ENCODE measurements at places on chromosomes 2 and 18.

GRCh38 chr18:22179174-22179573 lies 9.8 kb downstream of the GATA6 start:
- no peak for DNase-seq

GRCh38 chr18:11745521-11745920 lies 56.5 kb downstream of the GNAL start:
- DNase-seq, result no peak

DNA sequence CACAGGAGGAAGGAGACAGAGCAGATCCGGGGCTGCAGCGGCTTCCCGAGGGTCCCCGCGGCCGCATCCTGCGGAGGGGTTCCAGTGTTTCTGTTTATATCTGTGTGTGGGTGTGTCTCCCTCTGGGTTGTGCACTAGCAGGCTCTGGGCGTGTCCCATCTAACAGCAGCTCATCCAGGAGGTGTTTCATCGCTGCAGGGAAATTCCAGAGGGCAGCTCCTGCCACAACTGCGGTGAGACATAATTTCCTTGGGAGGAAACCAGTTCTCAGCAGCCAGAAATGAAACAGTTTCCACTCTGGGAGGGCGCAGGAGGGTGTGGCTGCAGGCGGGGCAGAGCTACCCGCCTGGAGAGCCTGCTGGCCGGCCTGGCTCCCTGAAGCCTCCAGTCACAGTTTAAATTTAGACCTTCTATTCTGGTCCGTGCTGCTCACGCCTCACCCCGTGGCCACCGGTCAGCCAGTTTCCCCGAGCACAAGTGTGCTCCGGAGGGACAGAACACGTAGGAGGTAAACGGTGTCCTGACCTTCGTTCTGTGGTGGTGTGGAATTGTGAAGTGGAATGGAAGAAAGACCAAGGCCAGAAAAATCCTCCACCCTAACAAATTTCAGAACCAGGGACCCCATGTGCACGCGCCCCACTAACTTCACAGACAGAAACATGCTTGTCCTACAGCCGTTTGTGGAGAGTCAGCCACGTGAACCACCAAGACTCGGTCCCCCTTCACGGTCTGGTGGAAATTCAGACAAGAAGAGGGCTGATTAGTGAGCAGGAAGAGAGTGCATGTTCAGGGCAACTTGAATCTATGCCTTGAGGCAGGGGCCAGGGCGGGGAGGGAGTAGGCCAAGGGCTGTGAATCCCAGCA lies 50.2 kb downstream of the TEX44 start:
- DNase-seq, result peak; percentile 21

- DNase-seq, result no peak
Observed at GRCh38 chr18:36737316-36737715, 91.5 kb downstream of the TPGS2 start.

- DNase-seq, result no peak
Observed at GRCh38 chr18:61901323-61901986, 8.6 kb upstream of the RNF152 start.

DNA sequence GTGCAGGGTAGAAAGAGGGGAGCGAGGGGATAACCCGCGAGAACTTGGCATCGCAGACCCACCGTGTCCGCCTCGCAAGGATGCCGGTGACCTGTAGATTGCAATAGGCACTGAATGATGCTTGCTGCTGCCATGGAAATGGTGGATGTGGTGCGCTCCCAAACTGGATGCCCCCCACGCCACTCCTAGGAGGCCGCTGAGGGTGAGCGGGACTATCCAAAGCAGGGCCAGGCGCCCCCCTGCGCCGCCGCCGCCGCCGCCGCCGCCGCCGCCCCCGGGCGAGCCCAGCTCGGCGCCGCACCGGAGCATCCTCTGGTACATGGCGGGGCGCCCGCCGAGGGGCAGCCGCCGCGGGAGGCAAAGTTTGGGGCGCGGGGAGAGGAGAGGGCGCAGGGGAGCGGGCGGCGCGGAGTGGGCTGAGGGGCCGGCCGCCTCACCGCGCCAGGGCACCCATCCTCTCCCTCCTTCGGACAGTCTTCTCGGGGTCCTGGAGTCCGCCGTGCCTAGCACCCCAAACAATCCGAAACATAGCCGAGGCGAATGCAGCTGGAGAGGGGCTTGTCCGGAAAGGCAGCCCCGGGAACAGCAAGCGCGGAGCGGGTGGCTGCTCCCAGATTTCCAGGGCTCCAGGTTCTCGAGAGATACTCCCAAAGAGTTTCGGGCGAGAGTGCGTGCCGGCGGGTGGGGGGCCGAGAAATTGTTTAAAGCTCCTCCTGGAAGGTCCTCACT lies 685.1 kb downstream of the NRXN1 start:
- no peak for DNase-seq

GRCh38 chr2:52861596-52861995 lies 906.0 kb upstream of the CHAC2 start:
- DNase-seq, result no peak

DNA sequence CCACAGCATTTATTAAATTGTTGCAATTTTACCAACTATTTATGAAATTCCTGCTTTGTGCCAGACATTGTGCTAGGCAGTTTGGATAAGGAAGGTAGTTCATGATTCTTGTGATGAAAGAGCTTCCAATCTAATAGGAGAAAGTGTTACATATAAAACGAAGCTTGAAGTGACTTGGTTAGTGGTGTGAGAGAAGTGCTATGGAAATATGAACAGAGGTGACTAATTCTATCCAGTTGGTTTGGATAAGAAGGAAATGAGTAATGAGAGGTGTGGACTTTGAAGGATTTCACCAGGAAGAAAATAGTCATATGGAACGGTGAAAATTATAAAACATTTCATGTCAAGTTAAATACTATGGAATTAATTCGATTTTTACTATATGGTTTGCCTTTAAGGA lies 48.6 kb downstream of the EML6 start:
- DNase-seq, result no peak

DNA sequence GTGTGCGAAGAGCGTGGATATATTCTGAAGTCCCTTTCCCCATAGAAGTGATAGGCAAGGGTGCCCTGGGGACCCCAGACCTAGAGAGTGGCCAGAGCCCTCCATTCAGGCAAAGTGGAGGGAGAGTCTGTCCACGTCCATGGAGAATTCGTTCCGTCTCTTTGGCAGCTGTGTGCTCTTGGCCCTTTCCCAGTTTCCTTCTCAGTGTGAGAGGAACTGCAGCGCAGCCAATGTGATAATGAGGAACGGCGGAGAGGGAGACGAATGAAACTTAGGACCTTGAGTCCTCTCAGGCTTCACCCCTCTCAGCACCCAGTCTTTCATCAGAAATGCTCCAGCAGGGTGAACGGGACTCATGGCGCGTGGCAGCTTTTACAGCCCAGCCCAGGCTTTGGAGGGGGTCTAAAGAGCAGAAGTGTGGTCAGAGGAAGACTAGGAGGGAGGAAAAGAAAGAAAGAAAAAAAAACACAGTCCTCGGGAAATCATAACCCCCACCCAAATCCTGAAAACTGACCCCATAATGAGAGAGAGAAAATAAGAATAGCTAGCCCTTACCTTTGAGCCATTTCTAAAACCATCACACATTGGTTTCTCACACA lies 95.0 kb upstream of the RIOK3 start:
- no peak for DNase-seq

DNA sequence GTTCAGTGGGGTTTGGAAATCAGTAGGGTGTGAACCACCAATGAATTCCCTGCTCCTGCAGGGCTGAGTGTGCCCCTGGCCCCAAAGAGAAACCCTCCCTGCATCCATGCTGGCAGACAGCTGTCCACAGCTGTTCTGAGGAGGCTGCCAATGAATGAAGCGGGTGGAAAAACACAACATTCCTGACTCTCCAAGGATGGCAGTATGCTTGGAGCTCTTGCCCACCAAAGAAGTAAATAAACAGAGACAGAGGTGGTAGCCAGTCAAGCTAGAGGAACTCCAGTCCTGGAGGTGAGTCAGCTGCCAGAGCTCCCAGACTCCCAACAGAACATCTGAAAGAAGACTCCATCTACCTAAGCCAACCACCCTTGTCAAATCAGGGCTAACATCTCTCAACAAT lies 6.2 kb downstream of the ZBTB7C start:
- no peak for DNase-seq

DNA sequence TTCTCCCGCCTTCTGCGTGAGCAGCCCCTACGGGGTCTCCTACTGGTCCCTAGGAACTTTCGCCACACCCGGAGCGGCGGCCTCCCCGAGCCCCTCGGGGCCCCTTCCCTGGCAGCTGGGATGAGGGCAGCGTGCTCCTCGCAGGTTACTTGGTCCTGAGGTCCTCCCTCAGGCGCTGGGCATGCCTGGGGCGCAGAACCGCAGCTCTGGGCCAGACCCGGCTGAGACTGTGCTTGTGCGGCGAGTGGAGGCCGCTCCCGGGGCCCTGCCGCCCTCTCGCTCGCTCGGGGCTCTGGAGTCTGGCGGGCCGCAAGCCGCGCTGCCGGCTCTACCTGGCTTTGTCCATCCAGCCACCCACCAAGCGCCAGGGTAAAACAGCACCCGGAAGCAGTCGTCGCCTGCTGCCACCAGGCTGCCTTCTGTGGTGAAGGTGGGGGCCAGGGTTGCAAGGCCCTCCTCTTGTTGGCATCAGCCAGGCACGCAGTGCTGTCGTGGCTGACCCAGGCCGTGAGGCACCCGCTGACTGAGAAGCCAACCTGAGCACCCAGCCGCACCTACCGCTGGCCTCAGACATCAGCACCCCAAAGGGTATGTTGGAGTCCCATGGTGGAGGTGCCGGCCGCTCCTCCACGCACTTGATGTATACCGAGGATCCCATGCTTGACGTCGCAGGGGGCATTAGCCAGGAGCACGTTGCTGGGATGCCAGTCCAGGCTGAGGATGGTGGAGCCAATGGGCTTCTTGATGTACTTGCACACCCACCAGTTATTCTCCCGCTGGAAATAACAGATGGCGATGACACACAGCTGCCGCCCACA lies 46.1 kb upstream of the PTH2R start:
- DNase-seq, result no peak

DNA sequence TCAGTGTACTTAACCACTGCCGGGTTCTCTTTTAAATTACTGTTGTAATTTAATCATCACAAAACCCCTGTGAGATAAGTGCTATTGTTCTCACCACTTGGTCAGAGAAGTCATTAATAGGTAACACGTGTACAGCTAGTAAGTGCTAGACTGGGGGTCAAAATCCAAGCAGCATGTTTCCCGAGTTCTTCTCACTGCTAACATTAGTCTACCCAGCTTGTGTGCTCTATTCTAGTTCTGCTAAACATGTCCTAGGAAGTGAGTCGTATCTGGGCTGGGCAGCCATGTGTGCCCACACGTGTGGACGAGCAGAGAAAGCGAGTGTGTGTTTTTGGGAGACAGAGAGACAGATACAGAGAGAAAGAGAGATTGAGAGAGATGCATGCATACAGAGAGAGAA lies 94.1 kb downstream of the BIN1 start:
- DNase-seq, result no peak

GRCh38 chr2:134738141-134738870 lies 19.5 kb upstream of the TMEM163 start:
- no peak for DNase-seq

- no peak for DNase-seq
Observed at GRCh38 chr2:71125506-71126294, 4.3 kb downstream of the MCEE start.

DNA sequence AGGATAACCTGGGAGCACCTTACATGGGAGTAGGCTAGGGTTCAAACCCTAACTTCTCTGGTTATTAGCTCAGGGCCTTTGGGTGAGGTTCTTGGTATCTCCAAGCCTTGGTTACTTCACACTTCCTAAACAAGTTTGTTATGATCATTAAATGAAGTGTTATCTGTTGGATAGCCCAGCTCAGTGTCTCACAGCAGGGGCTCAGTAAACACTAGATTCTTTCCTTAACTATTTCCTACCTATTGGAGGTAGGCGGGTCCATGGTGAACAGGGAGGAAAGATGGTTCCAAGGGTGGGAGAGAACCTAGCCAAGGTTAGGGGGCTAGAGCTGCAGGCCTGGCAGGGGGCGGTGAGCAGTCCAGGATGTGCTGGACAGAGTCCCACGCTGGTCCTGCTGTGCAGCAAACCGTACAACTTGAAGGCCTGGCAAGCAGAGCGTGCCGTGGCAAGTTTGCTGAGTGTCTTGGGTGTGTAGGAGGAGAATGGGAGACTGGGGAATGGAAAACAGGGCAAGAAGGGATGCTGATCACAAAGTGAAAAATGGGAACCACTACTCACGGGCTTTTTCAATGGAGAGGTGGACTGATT lies 259.1 kb downstream of the PRKCE start:
- no peak for DNase-seq

- no peak for DNase-seq
Observed at GRCh38 chr2:227052879-227053278, 111.1 kb downstream of the COL4A4 start.

DNA sequence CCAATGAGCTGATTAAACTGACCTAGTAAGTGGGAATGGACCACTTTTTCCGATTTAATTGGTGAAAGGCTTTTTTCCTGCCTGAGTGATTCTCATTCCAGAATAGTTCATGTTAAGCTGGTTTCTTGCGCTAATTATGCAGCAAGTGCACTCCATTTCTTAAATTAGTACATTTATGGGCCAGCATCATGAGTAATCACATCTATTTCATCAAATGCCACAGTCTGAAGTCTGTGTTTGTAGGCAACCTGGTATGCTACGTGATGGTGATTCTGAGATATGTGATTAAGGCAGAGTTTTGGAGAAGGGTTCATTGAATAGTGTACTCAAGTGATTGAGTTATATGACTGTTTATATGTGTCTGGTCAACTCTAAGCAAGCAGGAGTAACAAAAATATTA lies 128.0 kb upstream of the BOD1L2 start:
- DNase-seq, result no peak

- DNase-seq, result no peak
Observed at GRCh38 chr18:3441290-3441689, 8.7 kb upstream of the TGIF1 start.

- no peak for DNase-seq
Observed at GRCh38 chr2:45616658-45617411, 5.8 kb upstream of the SRBD1 start.

- no peak for DNase-seq
Observed at GRCh38 chr2:165203689-165204559, at the start of gene SCN3A. Gene SCN3A (minus strand): TSS chr2:165204050. CDS start chr2:165176394, 27,656 bp downstream.

GRCh38 chr2:174024524-174025270 lies 59.5 kb upstream of the SP3 start:
- DNase-seq, result no peak

- DNase-seq, result no peak
Observed at GRCh38 chr2:144619760-144620159, 99.8 kb upstream of the ZEB2 start.

DNA sequence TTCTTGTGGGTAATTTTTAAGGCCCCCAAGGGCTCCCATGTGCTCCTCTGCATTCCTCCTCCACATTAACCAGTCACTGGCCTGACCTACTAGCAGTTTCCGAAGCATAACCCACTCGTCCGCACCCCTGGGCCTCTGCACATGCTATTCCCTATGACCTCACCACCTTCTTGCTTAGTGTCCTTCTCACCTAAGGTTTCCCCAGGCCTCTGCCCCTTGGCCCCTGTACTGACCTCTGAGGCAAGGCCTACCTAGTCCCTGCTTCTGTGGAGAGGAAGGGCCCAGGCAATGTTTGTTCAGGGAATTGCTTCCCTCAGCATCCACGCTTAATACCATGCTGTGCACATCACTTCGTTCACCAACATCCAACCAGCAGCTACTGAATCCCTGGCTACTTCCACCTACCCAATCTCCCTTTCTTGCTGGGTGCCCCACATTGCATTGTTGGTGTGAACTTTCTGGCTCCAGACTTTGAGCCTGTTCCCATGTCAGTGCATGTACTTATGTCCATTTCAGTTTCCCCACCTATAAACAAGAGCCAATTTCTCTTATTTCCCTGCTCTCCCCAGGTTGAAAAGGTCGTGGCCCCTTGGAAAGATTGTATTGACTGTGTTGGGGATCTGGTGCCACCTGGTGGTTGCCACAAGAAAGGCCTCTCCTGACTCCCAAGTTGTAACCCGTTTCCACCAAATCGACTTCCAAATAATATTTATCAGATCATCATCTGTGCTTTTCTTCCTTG lies 19.2 kb upstream of the TMEM177 start:
- DNase-seq, result no peak

GRCh38 chr2:178271629-178272333 lies 77.5 kb downstream of the OSBPL6 start:
- DNase-seq, result no peak

Data from stimulated activated CD4-positive, alpha-beta T cell treated with anti-CD3 and anti-CD28 coated beads, Interleukin-1b, Interleukin-23, amount 100 ng/mL, for 24 hours (primary cell).